ENCODE measurements at places on chromosomes 16 and 17. TPM values are rescaled to one million over a fixed set of nuclear protein-coding genes. Genes with fewer than 3 reads are reported as not detected.

DNA sequence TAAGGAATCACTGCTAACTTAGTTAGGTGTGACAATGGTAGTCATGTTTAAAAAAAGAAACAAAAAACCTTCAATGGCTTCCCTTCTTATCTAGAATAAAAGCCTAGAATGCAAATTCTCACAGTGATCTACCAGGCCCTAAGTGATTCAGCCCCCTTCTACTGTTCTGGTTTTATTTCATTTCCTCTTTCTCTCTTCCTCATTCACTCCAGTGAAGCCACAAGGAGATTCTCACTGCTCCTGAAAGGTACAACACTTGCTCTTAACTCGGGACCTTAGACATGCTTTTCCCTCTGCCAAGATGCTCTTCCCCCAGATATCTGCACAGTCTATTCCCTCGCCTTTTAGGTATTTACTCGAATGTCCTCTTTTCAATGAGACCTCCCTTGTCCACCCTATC lies 3.7 kb downstream of the PIGS start:
- DNase-seq: no peak

DNA sequence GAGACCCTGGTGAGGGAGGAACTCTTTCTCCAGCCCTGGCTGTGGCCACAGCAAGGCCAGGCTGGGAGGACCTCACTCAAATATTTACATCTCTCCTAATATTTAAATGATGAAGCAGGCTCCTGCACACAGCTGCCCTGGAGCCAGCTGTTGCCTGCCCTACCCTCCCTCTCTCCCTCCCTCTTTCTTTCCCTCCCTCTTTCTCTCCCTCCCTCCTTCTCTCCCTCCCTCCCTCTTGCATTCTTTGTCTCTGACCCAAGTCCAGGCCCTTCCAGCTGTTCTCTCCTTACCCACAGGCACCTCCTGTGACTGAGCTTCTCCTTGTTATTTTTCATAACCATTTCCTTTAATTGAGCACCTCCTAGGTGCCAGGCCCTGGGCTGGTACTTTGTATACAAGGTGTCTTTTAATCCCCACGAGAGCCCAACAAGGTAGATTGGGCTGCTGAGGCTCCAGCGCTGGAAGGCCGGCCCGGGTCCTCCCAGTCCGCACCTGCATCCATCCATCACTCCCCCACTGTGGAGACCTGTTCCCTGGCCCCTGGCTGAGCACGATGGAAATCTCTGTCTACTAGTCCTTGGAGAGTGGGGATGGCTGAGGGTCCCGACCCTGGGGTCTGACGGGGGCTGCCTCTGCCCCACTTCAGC lies 242.3 kb downstream of the SEC14L1 start:
- no peak for DNase-seq

GRCh38 chr17:74403512-74404137 lies 28.3 kb upstream of the GPRC5C start:
- no peak for DNase-seq

Gene ANKFN1
- 0.27 TPM for total RNA-seq

Gene PRSS36
- not detected for total RNA-seq

Gene MGAT5B
- total RNA-seq: not detected

Gene AGRP
- not detected for total RNA-seq

Gene NUDT16L1
- 10.2 TPM for total RNA-seq

Gene KRT12
- not detected for total RNA-seq

Measured in gastrocnemius medialis (tissue), 4 donors.